NCI-H748 treated with DMSO at 0.1 percent for 48 hours (cell line): ENCODE measurements at places on chromosomes 11 and 22.

DNA sequence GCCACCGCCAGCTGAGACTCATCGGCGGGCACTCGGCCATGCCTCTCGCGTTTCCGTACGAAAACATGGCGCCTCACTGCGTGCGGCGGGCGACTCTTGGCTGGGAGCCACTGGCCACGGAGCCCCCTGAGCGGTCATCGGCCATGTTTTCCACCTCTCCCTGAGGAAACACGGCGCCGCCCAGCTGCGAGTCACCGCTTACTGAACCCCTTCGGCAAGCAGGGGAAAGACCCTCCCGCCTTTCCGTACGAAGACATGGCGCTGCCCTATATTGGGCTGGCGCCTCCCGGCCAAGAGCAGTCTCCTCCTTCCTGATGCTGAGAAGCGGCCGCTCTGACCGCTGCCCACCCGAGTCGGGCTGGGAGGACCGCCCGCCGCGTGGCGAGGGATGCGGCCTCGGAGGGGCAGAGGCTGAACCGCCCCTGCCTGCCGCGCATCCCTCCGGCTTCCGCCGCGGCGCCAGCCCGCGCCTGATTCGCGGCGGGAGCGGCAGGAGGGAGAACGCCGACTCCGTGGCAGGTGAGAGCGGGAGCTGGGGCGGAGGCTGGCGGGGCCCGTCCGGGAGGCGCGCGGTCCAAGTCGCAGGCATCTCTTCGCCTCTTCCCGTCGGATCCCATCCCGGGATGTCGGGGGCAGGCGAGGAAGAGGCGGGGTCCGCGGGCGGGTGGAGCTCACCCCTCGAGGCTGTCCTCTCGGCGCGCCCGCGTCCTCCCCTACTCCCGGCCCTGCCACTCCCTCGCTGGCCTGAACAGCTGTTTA, at the start of gene TCP11L1:
TSS of gene TCP11L1 (plus strand) at position 299 of the 759 bp plus-strand sequence. CDS start 4,202 bp downstream, outside the sequence.
- peak; percentile 84 for DNase-seq

DNA sequence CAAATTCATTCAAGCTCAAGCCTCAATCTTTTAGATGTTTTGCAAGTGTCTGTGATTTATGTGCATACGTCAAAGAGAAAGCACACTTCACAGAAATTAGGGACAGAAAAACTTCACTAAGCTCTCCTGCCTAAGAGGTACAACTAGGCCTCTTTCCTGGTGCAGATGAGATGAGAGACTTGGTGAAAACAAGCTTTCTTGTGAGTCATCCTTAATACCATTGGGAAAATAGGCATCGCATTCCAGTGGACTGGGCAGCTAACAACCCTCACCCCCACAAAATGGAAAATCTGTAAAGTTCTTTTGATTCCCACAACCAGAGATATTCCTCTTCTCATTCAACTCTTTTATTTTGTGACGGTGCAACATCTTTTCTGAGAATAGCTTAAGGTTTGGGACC, 1110.4 kb upstream of the CCDC90B start:
- no peak for DNase-seq

GRCh38 chr11:82980292-82980691, 78.8 kb downstream of the DDIAS start:
- DNase-seq: no peak

GRCh38 chr11:69984457-69985261, 93.5 kb upstream of the ANO1 start:
- DNase-seq: no peak

DNA sequence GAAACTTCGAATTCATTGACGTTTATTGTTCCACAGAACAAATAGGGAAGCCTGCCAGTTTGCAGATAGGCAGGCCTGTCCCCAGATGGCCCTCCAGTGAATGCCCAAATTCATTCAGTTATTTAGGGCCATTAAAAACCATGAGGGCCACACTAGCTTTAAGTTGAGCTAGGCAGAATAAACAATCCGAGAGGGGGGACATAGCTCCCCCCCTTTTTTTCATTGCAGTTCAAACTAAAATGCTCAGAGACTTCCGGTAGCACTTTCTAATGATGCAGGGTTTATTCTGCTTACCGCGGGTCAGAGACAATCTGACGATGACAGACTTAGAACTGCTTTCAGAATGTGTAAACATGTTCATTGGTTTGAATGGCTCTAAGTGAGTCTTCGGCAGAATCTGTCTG, 72.0 kb downstream of the ZBTB16 start:
- no peak for DNase-seq

DNA sequence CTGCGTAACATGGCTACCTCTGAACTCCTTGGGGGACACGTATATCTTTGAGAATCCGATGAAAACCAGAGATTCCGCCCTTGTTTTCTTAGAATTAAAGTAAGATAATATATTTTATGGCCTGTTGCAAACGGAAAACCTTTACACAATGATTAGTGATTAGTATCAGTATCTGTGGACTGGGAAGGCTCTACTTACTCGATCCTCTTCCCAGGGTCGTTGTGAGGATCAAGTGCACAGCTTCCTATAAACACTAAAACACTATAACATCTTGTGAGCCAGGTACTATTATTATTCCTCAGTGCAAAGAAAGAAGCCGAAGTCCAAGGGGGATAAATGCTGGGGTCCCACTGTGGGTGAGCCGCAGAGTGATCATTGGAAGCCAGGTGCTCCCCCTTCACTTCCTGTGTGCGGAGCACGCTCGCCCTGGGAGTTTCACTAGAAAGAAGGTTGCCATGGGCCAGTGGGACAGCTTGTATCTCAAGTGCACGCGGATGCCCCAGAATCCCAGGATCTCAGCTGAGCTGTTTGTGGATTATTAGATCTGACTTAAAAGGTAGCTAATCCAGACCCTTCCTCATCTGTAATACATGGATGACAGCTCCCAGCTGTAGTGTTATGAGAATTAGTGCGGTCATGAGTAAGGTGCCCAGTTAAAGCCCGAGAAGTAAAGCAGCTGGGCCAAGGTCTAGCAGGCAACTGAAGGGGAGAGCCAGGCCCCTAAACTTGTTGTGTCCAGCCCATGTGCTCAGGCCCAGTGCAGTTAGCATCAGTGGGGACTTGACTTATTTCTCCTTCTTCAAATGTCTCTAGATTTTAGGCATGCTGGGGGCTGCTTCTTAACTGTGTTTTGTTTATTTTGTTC, 839 bp downstream of the CBY1 start:
- peak; percentile 1 for DNase-seq

DNA sequence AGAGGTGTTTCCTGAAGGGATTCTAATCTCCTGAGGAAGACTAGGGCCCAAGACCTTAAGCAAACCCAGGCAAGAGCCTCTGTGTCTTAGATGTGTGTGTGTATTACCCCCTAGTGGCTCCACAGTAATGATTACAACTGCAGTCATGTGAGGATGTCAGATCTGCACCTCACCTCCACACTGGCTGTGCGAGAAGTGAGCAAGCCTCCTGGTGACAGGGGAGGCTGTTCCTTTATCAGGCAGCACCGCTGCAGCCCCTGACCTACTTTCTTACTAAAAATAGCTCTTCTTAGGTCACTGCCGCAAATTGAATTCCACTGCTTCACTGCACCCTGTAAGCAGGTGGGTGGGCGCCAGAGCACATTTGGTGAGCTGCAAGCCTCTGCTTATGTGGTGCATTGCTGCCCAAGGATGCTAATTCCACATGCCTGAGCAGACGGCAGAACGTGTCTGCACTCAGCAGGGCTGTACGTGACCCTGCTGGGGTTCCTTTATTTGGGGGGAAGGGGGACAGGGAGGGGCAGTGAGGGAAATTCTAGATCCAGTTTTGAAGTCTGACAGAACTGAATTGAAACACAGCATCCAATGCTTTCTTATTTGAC, 112.4 kb downstream of the KCNC1 start:
- DNase-seq: no peak

DNA sequence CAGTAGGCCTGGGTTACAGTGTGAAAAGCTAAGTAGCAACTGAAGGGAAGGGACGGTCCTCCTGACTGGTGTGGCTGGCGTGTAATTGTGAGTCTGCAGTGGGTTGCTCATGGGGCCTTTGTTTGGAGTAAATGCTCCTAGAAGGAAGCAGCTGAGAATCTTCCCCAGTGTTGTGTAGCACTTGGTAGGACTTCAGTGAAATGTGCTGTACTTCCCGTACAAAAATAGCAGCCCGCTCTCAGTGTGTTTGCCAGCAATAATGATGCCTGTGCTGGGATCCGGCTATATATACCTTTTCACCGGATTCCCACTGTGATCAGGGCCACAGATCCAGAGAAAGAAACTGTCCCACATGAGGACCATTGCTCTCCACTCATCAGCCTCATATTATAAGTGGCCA, 175.7 kb upstream of the NTM start:
- DNase-seq: no peak

DNA sequence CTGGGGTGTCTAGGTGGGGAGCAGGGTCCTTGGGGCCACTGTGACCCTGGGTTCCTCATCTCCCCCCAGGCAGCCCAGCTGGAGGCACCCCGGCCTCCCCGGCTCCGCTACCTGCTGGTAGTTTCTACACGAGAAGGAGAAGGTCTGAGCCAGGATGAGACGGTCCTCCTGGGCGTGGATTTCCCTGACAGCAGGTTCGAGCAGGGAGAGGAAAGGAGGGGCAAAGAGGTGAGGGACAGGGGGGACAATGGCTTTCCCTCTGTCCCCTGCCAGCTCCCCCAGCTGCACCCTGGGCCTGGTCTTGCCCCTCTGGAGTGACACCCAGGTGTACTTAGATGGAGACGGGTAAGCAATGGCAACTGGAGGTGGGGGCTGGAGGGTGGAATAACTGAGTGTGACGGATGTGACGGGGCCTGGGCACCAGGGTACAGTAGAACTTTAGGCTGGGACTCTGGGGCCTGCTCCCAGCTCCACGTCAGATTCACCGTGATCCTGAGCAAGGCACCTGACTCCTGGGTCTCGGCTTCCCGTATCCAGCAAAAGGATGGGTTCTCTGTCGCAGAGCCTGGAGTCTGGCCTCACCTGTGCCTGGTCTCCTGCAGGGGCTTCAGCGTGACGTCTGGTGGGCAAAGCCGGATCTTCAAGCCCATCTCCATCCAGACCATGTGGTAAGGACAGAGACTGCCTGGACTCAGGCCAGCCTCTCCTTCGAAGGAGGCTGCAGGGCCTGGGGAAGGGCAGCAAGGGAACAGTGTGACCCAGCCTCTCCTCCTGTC, 3.6 kb downstream of the SSH3 start:
- DNase-seq: no peak

DNA sequence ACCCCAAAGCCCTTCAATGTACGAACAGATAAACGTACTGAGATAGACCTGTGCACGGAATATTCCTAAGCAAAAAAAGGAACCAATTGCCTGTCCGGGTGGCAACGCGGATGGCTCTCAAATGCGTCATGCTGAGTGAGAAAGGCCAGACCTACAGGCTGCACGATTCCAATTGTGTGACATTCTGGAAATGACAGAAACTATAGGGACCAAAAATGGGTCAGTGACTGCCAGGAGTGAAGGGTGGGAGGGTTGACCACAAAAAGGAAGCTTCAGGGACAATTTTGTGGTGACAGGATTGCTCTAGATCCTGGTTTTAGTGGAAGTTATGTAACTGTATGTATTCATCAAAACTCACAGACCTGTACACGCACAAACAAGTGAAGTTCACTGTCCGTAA, 24.0 kb upstream of the SYT8 start:
- DNase-seq: no peak
